ENCODE measurements at places on chromosomes 12 and 14. TPM values are rescaled to one million over a fixed set of nuclear protein-coding genes. Genes with fewer than 3 reads are reported as not detected.

GRCh38 chr12:127257366-127257935 lies 1009.5 kb upstream of the TMEM132C start:
- no peak for DNase-seq

DNA sequence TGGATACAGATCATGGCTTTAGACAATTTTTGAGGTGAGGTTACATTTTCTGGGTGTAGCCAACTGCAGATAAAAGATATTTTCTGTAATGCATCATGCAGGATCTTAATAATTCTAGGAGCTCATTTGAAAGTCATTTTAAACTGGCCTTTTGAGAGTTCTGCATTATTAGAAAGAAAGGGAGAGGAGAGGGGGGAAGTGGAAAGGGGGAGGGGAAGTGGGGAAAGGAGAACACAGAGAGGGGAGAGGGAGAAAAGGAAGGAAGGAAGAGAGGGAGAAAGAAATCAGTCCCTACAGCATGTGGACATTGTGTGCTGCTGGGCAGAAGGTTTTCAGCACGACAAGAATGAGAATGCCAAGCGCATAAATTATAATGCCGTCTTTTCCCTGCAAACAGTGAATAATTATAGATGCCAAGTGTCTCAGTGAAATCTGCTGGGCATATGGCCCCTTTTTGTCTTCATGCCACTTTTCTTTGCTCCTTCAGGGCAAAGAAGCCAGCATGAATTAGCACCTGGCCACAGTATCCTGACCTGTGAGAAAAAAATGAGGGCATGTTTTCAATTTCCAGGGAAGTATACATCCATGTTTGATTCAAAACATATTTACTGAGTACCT lies 22.7 kb upstream of the PPP2R5C start:
- DNase-seq = no peak

GRCh38 chr12:19988459-19988873 lies 379.9 kb upstream of the PDE3A start:
- DNase-seq = no peak

DNA sequence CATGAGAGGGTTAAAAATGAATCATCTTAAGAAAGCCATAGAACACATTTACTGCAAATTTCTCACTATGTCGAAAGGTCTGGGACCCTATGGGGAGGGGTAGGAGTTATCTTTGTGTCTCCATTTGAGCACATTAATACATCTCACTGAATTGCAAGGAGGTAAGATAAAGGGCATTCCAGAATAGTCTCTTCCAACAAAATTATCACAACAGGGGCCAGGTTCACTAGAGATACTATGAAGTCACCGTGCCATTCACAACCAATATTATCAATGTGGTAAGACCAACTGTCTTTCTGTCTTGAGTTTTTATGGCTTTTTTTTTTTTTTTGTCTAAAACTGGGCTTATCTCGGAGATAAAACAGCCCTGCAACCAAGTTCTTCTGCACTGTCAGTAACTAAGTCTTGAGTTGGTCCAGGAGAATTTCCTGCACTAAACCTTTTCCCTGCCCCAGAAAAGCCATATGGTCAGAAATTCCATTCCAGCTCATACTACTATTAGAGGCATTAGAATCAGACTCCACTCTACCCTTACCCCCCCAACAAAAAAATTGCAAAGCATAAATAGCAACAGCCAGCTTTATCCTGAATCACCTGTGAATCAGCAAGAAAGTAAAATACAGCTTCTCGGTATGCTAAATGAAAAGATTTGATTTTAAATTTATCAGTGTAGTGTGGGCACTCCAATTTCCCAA lies 79.7 kb downstream of the PTPRR start:
- no peak for DNase-seq

- no peak for DNase-seq
Measured at GRCh38 chr14:103155826-103156394, 32.6 kb downstream of the TNFAIP2 start.

- no peak for DNase-seq
Measured at GRCh38 chr14:67955261-67955660, 135.7 kb downstream of the RAD51B start.

- DNase-seq = no peak
Measured at GRCh38 chr12:52702338-52702737, 986 bp downstream of the KRT77 start.

- DNase-seq = no peak
Measured at GRCh38 chr12:57483466-57483865, 3.8 kb upstream of the ARHGAP9 start.

GRCh38 chr14:92586963-92587699 lies 73.5 kb downstream of the RIN3 start:
- no peak for DNase-seq

DNA sequence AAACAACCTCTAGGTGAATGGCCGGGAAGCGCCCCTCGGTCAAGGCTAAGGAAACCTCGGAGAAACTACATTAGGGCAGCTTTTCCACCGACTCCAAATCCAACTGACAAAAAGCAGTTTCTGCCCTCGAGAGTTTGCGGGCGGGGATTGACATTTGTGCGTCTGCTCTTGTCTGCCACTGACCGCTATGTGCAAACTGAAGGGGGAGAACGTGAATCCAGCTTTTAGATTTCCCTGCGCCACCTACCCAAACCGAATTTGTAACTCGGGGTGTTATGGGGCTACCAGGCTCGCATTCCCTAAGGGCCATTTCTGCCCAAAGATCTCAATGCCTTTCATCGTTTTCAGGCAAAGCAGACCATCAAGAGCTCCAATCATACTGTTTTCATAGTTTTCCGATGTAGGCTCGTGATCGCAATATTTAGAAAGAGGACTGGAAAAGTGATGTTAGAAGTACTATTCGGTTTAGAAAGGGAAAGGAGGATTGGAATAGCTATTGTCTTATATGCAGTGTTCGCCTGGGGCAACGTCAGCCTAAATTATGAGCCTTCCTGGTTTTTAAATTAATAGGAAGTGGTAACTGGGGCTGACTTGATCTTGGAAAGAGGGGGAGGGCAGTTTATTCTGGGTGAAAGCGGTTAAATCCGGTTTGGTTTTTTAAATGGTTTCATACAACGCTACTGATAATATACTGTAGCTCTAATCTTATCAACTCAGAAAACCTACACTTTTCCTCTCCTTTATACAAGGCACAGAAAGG lies 45.4 kb downstream of the BCAT1 start:
- peak; percentile 59 for DNase-seq

GRCh38 chr14:51939755-51940301 lies 49.5 kb upstream of the RTRAF start:
- DNase-seq = peak; percentile 13

DNA sequence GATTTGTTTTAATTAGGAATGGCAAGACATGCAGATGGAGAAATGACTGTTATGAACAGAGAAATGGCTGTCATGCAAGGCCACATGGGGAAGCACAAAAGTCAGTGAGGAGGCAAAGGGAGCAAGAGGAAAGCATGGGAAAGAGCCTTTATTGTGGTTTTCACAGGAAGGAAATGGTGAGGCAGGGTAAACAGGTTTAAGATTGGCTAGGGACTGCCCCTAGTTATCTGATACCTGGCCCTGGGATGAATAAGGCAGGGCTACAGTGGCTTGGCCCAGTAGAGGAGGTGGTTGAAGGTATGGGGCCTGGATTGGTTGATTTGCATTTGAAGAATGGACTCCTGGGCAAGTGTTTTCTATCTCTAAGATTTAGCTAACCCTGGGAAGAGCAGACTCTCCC lies 168.7 kb upstream of the CNOT2 start:
- DNase-seq = no peak

DNA sequence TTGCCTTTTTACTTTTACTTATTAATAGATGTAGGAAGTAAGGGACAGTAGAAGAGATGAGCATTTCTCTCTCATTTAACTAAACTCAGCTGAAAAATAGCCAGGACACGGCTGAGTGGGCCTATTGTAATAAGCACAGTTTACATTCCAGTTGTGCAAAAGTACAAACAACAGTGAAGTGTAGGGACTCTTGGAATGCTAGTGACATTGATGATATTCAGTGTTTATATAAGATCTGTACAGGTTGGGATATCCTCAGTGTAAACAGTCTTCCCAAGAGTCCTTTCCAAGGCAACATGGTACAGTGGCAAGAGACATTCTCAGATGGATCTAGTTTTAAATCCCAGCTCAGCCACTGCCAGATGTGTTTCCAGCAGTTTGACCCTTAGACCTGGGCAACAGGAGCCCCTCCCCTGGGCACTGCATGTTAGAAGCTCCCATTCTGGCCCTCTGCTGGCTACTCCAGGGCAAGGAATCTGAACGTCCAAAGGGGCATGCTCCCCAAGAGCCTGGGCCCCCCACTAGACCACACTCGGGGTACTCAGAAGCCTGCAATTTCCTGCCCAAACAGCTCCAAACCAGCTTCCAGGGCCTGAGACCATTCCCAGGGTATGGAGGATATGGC lies 55.3 kb downstream of the STAB2 start:
- DNase-seq = no peak

GRCh38 chr14:91284146-91284790 lies 39.8 kb upstream of the GPR68 start:
- DNase-seq = no peak

- DNase-seq = no peak
Measured at GRCh38 chr12:111494676-111495075, 89.0 kb downstream of the SH2B3 start.

DNA sequence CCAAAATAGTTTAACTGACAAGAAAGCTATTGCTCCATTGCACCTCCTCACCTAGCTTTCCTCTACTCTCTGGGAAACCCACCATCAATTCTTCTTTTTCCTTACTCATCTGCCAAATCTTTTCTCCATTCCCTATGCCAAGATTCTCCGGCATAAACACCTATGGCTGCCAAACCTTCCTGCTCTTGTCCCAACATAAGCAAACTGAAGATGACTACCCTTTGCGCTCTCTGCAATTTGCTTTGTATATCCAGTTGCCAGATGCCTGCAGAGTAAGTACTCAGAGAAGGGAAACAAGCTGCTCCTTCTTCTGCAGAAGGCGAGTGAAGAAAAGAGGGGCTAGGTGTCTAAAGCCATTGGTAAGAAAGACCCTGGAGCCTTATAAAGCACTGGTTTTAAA lies 11.5 kb downstream of the PTGER2 start:
- DNase-seq = no peak

GRCh38 chr12:7628381-7628961 lies 37.2 kb downstream of the APOBEC1 start:
- no peak for DNase-seq

GRCh38 chr12:74914378-74914777 lies 295.3 kb downstream of the KCNC2 start:
- DNase-seq = no peak

DNA sequence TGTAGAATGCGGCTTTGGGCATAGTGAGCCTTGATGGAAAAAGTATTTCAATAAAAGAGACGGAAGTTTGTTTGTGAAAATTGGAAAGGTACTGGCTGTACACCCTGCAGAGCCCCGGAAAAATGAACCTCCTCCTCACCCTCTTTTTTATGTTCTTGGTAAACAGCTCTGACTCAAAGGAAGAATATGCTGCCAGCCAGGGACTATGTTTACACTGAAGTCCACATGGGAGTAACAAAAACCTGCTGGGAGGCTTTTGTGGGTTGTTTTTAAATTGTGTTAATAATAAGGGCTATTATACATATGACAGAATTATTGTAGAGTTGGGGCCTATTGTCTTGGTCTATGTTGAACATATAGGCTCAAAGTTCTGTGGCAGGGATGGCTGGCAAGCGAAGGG lies 70.7 kb downstream of the TTC8 start:
- DNase-seq = no peak

DNA sequence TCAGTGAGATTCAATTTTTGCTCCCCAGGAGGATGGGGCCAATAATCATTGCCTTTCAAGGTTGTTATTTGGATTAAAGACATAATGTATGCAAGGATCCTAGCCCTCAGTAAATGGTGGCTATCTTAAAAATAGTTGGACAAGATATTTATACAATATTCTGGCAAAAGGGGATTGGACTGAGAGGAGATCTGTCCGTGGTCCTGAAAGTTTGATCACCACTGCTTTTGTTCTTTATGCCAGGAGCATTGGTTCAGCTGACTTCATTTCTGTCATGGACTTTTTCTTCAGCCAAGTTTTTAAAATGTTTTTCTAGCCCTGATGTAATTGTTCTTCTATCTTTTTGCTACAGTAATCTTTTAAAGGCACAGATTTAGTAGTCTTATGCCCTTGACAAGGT lies 70.2 kb upstream of the TCL1A start:
- peak; percentile 58 for DNase-seq

DNA sequence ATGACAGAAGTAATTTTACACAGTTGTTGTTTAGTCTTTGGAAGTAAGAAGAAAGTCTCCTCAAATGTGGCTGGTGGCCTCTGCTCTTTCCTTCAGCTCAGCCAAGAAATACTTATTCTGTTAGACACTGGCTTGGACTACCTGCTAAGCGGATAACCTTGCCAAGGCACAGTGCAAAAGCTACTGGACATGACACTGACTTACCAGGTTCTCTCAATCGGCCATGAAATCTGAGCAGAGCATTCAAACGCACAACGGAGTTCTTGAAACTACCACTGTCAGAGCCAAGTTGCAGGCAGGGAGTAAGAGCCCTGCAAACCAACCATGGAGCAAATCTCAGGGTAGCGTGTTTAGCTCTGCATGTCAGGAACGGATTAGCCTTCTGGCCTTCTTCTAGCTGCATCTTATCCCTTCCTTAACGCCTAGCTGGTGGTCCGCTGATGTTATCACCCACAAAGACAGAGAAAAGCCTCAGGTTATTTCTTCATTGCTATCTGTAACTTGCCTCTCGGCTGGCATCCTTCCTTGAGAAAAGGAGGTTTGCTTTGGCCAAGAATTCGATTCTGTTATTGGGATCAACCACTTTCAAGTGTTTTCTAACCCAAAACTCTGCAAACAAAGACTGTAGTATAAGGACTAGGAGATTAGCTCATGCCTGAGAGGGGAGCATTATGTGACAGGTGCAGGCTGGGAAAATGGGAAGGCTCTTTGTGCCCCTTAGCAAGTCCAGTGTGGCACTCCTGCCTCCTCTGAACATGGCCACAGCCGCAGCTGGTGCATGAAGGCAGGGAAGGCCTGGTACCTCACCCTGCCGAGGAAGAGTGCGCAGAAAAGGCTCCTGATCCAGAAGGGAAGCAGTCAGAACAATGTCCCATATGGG lies 223.4 kb downstream of the GLT1D1 start:
- no peak for DNase-seq

- no peak for DNase-seq
Measured at GRCh38 chr14:37865719-37866549, 270.5 kb downstream of the TTC6 start.

GRCh38 chr12:81597928-81598604 lies 161.1 kb downstream of the PPFIA2 start:
- DNase-seq = no peak

DNA sequence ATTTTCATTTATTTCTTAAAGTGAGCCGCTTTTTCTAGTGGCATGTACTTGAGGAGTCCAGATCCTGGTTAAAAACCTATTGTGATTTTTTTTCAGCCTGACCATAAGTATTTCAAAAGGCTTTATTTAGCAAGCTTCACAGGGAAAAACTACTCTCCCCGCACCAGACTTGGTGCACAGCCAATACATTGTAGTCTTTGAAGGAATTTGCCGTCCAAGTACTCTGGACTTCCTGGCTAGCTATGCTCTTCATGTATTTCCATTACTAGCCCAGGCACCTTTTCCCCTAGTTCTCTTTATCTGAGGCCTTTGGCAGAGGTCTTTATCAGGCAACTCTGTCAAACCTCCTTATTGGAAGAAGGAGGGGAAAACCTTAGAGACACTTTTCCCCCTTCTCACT lies 234.7 kb downstream of the CCDC91 start:
- DNase-seq = peak; percentile 95

The CAPS2 gene
- total RNA-seq = under 0.01 TPM

The LAG3 gene
- total RNA-seq = under 0.01 TPM

The ANKS1B gene
- total RNA-seq = not detected

The PLEKHG7 gene
- not detected for total RNA-seq

The INSM2 gene
- not detected for total RNA-seq

The PPP4R4 gene
- not detected for total RNA-seq

The IFNG gene
- not detected for total RNA-seq

The TAS2R8 gene
- total RNA-seq = not detected

The ESR2 gene
- 0.56 TPM for total RNA-seq
